ENCODE measurements at places on chromosomes 16 and 17.

DNA sequence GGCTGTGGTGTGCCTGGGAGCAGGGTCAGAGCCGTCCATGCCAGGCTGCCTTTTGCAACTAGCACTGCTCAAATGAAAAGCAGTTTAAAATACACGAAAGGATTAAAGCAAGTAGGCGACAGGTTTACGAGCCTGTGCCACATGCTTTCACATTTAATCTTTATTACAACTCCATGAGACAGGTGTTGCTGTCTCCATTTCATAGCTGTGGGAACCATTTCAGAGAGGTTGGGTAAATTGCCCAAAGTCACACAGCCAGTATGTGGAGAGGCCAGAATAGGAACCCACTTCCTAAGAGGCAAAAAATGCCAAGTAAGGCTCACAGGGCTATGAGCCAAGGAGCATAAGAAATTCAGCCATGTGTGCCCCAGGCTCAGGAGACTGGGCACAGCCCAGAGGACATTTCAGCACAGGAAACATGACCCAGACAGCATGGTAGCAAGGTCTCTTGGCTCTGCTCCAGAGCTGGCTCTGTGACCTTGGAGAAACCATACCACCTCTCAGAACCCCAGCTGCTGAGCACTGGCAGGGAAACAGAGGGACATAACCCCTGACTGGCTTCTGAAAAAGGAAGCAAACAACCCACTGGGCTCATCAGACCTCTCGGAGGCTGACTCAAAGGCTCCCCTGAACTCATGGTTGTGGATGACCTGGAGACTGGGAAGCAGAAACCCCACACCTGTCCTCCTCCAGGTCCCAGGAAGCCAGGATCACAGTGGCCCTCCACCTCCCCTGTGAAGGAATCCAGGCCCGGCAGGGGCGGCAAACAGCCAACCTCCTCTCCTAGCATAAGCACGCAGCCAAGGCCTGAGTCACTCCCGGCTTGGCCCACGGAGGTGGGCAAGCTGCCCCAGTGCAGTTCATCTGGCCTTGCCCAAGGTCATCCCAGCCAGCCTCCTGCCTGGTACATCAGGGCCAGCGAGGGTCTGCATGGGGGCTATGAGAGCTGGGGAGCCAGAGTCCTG, 40.3 kb upstream of the MRPS23 start:
- DNase-seq, result peak; percentile 91

DNA sequence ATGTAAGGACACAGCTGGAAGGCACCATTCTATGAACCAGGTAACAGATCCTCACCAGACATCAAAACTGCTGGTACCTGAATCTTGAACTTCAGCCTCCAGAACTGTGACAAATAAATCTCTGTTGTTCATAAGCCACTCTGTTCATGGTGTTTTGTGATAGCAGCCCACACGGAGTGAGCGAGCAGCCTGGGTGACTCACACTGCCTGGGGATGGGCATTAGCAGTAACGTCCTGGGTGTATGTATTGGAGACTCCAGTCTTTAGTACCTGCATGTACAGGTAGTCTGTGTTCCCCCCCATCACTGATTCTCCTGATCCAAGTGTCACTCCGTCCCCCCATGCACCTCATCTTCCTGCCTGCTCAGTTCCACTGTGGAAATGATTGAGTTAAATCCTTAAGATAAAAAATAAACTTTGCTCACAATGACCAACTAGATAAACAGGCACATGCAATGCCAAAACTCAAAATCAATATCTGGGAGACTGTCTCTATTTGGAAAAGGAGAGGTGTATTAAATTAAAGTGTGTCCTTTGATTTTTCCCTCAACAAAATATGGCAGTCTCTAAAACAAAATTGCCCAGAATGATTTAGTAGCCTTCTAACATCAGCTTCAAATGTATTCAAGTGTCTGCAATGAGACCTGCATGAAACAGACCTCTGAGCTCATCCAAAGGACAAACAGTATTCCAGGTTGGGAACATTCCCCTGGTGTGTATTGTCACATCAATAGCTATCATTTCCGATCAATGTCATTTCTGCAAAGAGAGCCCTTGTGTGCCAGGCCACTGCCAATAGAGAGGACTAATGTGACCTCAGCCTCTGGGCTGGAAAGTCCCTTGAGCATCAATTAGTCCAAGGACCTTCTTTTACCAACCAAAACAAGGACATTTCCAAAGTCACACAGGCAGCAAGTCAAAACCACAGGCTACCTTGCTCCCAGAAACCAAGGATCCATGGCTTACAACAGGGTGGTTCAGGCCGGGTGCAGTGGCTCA, 12.2 kb upstream of the VAT1L start:
- no peak for DNase-seq

DNA sequence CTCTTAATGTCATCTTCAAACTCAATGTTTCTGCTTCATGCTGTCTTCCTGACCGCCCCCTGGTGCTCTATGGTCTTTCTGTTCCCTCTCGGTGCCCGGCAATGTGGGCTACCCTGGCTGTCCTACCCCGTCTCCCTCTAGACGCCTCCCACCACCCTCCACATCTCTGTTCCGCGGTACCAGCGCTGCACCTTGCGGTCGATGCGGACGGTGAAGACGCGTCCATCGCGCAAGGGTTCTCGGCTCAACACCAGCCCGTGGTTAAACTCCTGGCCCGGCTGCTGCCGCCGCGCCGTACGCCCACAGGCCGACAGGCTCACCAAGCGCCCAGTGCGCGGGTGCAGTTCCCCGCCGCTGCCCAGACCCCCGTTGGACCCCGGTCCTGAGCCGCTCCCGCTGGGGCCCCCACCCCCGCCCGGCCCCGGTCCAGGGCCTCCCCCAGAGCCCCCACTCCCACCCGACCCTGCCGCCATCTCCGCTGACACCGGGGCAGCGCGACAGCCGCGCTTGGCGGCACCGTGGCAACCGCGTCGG, at the start of gene NEURL4:
NEURL4 (minus strand) TSS at position 496 of the 534 bp plus-strand sequence; CDS start at position 473, 23 bp downstream.
- no peak for DNase-seq

- DNase-seq, result no peak
Measured at GRCh38 chr17:10762037-10762436, 32.2 kb upstream of the TMEM220 start.

DNA sequence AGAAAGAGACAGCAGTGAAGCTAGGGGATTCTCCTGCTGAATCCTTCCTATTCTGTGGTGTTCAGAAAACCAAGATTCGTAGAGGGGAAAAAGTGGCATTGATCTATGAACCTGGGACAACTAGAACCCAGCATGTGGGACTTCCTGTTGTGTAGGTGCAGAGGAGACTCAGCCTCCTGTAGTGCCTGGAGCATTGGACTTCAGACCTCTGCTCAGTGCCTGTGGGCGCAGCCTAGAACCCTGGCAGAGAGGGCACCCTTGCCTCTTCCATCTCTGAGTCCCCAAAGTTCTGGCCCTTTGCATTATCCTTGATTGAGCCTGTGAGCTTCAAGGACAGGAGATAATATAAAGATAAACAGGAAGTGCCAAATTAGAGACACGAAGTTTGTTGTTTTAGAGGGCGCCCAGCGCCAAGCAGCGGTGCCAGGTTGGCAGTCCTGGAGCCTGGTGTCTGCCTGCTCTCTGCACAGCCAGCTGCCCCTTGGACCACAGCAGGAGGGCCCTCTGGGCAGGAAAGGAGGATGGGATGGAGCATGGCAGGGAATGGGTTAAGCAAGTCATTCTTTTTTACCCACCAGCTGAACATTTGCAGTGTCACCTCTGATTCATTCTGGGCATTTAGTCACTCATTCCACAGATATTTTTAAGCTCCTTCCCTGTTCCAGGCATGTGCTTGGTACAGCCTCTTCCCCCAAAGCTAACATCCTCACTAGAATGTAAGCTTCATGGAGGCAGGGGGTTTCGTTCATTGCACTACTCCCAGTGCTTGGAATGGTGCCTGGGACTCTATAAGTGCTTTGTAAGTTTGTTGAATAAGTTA, 11.9 kb upstream of the SP6 start:
- DNase-seq, result no peak

GRCh38 chr16:67865318-67865717, 7.5 kb upstream of the EDC4 start:
- DNase-seq, result no peak

GRCh38 chr17:79952265-79952877, 83.3 kb downstream of the TBC1D16 start:
- no peak for DNase-seq

DNA sequence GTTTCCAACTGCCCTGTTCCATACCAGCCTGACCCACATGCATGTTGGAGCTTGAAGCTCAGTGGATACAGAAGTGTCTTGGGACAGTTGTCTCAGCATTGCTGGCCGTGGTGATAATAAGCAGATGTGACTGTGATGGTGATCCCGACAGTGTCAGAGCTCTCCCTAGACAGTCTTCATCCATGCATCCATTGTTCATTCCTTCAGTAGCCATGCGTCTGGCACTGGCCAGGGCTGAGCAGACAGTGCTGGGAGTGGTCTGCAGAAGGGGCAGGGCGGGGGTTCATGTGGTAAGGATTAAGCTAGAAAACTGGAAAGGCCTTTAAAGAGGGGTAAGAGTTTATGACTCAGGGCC, 68.1 kb downstream of the GNAO1 start:
- no peak for DNase-seq

GRCh38 chr16:57128771-57129389, 36.5 kb downstream of the CPNE2 start:
- no peak for DNase-seq

GRCh38 chr17:71111934-71112333, 942.6 kb downstream of the KCNJ2 start:
- no peak for DNase-seq

- no peak for DNase-seq
Measured at GRCh38 chr17:77476006-77476405, 335.2 kb downstream of the SEC14L1 start.

DNA sequence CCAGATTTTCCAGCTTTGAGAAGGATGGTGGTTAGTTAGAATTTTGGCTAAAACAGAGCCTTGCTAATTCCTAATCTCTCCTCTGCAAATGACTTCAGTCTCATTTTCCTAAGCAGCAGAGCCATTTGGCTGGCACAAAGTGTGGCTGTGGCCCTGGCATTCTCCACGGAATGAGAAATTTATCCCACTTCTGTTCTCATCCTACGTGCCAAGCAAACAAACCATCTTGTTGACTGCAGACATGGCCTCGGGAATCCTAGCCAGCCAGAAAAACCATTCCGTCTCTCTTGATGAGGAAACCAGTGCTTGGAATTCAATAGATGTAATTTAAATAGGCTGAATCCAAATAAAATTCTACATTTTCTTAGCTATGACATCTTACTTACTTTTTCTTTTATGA, 34.1 kb upstream of the ELAC2 start:
- no peak for DNase-seq

- DNase-seq, result no peak
Measured at GRCh38 chr16:83810901-83811300, 3.1 kb downstream of the HSBP1 start.

DNA sequence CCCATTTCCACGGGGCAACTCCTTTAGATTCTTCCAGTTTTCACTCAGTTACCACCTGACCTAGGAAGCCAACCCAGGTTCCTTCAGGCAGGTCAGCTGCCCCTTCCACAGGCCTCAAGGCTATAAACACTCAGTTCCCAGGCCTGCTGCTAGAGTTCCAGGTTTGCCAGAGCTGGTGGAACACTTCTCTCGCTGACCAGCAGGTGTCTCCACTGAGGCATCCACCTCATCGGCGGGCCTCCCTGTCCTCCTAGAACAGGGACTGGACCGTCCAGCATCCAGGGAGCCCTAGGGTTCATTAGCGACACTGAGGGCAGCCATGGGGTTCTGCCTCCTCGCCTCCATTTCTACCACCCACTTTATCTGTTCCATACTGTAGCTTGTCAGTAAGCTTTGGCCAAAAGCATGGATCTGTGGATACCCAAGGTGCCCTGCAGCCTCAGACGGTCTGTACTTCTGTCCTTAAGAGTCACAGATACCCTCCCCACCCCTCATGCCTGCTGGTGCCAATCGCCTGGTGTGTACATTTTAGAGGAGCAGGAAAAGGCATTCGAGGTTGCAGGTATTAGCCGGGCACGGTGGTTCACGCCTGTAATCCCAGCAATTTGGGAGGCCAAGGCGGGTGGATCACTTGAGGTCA, 29.0 kb downstream of the PIMREG start:
- peak; percentile 68 for DNase-seq

GRCh38 chr16:89507214-89507833, 879 bp upstream of the SPG7 start:
- no peak for DNase-seq

- DNase-seq, result no peak
Measured at GRCh38 chr16:59973966-59974365, 1239.8 kb upstream of the GOT2 start.

DNA sequence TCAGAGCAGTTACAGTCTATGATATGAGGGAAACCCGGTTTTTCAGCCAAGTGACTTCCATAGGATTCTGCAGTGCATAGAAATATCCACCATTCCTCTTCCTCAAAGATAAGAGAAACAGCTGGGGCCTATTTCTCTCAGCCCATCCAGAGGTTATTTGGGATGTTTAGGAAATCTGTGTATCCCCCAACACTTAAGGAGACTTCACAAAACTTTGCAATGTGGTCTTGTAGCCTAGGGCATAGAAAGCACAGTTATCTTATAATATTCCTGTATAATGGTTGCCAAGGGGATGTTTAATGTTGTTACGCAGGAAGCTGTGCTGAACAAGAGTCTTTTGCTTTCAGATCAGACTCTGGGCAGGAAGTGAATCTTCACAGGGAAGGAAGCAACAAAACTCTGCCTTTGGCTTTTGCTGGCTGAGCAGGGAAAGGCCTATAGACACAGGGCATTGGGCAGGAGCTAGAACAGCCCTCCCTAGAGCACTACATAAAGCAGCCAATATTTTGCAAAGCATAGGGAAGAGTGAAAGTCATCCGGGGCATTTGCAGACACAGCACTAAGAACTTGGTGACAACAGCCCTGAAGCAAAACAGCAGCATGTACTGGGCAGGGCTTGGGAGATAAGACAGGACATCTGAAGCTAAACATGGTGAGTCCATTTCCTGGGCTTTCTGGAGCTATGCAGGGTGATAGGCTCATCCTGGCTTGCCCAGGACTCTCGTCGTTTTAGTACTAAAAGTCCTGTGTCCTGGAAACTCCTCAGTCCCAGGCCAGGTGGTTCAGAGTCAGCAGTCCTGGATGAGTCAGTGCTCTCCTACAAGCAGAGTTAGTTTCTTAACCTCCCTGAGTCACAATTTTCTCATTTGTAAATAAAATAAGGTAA, 18.7 kb upstream of the BEAN1 start:
- DNase-seq, result peak; percentile 53

GRCh38 chr16:4048481-4048880, 67.8 kb downstream of the ADCY9 start:
- no peak for DNase-seq

DNA sequence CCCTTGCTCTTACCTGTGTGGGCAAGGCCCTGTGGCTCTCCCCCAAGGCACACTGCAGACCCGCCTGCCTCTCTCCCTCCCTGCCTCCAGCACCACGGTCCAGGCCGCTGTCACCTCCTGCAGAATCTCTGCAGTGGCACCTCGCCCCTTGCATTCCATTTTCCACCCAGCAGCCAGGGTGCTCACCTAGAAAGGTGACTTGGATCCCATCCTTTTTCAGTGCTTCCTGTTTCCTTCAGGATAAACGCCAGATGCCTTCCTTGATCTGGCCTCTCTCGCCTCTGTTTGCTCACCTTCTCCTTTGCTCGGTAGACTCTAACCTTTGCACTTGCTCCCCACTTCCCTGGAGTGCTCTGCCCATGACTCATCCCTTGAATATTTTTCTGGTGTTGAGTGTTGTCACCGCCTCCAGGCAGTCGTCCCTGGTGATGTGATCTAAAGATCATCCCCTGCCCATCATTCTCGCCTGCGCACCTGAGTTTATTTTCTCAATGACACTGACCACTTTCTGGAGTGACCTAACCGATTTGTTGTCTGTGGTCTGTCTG, 79.2 kb upstream of the LGALS9 start:
- DNase-seq, result no peak

- DNase-seq, result no peak
Measured at GRCh38 chr17:2935632-2936031, 127.8 kb downstream of the OR1D5 start.

GRCh38 chr16:72291531-72291981, 119.6 kb upstream of the PMFBP1 start:
- no peak for DNase-seq

- DNase-seq, result no peak
Measured at GRCh38 chr17:47643116-47643515, 6.6 kb upstream of the KPNB1 start.

All from heart right ventricle (tissue), 16 donors.